ENCODE measurements at places on chromosomes 1 and 21.

DNA sequence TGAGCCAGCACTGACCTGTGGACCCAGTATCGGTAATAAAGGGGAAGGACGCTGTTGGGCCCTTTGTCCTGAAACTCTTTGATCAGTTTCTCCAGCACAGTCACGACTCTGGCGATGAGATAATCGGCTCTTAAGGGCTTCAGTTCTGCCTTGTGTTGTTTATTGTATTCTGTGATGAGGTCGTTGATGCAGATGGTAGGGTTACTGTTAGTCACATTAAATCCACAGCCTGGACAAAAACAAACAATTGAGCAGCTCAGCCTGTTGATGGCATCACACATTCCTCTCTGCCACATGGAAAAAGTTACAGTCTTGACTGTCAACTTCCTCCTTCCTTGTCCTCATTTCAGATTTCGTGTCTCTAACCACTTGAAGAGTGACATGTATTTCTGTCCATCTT is 57.6 kb downstream of the SIM2 start:
- no peak for DNase-seq

GRCh38 chr1:151661751-151662150 is 49.9 kb downstream of the SNX27 start:
- DNase-seq, result no peak

DNA sequence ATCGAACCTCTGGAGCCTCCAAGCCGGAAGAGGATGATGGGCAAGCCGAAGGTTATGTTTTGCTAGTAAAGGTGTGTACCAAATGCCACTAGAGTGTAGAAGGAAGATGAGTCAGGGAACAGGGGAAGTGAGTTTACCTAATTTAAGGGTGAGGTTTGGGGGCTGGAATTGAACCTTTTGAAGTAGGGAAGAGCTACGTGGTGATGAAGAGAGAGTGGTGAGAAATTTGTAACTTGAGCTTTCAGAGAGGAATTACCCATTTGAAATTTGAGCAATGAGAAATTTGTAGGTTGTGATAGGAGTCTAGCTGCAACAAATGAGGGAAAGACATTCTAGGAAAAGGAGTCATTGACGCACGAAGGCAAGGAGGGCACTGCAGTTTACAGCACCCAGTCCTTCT is 70.0 kb upstream of the TENT5C start:
- DNase-seq, result no peak

- no peak for DNase-seq
These were observed 1.5 kb downstream of the IL22RA1 start for GRCh38 chr1:24141311-24141997.

- no peak for DNase-seq
These were observed 86.6 kb downstream of the PTBP2 start for GRCh38 chr1:96808191-96808590.

DNA sequence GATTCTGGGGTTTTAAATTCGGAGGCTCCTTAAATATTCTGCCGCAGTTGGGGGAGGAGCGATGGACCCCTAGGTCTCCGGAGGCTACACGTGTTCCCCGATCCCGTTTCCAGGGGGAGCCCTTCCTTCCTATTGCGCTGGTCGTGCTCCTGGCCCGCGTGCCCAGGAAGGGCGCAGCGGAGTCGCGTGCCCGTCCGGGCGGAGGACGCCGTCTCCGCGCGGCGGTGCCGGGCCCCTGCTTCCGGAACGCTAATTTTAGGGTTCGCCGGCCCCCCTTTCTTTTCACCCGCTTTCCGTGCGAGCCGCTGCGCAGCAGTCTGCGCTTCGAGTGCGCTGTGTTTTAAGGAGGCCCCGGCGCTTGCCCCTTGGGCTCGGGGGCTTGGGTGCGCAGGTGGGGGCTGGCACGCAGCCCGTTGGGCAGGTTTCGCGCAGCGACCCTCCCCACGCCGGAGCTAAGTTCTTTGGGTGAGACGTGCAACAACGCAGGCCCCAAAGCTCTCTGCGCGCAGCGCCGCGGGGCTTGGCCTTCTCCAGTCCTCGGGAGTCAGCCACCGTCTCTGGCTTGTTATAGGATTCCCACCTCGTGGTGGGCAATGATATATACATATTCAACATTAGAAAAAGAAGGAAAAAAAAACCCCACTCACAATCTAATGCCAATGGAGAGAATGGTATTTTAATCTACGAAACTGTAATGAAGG is 43.5 kb upstream of the DNAJC6 start:
- DNase-seq, result no peak

DNA sequence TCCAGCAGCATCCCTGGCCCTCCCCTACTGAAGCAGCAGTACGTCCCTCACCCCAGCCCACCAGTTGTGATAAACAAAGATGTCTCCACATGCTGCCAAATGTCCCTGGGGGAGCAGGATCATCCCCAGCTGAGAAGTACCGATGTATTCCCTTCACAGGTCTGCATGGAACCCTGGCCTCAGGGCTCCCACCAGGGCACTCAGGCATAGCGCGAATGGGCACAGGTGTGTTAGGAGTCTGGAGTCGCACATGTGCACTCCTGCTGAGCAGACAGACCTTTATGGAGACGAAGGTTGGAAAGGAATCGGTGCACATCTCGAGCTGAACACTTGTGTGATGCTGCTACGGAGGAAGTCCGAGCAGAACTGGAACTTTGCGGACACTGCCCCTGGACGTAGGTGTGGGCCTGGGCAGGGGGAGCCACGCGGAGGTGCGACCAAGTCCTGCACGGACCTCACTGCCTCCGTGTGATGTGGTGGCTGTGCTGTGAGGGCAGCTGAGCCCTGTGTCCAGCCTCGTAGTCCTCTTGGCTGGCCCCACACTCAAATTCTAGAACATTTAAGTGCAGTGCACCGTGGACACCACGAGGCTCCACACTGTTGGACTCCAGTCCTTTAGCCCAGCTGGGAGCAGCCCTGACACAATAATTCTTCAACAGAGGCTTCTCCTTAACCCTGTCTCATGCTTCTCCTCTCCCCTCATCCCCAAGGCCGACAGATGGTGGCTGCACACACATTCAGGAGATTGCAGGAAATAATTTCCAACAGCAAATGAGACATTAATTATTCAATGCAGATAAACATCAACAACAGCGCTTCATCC is 43.4 kb downstream of the RSPH1 start:
- no peak for DNase-seq

- DNase-seq, result no peak
These were observed 261.1 kb downstream of the CAMTA1 start for GRCh38 chr1:7046314-7046713.

DNA sequence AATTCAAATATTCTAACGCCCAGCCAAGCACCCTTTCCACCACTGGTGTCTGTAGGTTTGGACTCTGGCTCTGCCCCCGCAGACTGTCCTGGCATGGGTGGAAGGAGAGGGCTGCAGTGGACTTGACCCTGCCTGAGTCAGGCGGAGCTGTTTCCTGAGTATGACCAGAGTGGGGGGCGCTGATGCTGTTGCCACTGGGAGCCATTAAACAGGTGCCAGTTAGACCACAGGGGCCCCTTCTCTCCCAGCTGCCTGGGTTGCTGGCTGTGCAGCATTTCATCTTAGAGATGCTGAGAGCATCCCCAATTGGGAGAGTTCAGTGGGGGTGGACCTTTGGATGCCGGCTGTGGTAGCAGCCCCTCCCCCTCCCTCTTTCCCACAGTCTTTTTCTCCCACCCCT is 539.5 kb downstream of the MATN1 start:
- no peak for DNase-seq

- DNase-seq, result no peak
These were observed 222.9 kb upstream of the CSF3R start for GRCh38 chr1:36705629-36706028.

DNA sequence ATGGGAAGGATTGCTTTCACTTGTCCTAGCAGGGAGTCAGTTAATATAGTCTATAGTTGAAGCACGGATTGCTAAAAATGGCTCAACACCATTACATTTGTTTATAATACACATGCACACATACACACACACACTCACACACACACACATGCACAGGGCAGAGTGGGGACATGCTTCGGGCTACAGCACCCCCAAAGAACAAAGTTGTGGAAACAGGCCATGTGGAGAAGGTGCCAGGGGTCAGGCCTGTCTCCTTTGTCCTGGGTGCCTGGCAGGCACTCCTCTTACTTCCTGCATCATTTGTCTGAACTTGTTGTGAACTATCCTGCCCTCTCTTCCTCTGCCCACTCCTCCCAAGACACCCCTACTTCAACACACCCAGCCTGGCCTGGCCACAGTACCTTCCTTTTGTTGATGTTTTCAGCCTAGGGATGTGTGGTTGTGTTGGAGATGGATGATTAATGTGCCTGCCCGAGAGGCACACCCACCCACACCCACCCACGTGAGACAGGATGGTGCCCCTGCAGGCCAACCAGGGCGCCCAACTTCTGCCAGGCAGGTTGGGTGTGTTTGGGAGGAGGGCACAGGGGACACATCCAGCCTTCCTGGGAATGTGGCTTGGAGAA is 17.5 kb downstream of the RASSF5 start:
- no peak for DNase-seq

DNA sequence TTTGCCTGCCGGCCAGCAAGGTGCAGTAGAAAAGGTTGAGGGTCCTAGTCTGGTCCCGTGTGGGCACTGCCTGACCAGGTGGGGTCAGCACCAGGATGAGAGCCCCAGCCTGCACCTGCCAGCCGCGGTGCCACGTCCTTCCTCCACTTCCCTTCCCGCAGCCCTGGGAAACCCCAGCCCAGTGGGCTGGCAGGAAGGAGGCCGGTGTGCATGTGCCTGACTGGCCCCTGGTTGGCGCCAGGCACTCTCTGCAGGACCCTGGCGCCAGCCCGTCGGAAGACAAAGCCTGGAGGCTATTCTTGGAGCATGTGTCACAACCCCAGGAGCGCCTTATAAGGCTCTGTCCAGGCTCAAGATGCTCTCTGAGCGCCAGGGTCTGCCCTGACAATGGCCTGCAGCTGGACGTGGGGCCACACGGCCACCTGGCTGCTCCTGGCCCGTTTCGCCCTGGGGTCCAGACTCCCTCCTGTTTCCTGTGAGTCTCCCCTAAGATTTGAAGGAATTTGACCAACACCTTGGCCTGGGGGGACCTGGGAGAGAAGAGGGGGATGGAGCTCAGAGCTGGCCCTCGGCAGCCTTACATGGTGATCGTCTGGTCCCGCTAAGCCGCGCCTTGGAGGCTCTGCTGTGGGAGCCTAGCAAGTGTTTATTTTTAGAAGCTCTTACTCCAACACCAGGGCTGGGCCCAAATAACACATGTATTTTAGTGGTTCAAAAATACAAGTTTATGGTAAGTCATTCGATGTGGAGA is 31.9 kb upstream of the POFUT2 start:
- DNase-seq, result no peak
